ENCODE measurements at places on chromosomes 3 and 15. TPM values are rescaled to one million over a fixed set of nuclear protein-coding genes. Genes with fewer than 3 reads are reported as not detected.

LDHAL6B gene
- polyA plus RNA-seq, result not detected

PLAAT1 gene
- polyA plus RNA-seq, result 1.9 TPM

CYP1A2 gene
- not detected for polyA plus RNA-seq

FRG2C gene
- not detected for polyA plus RNA-seq

GNAT1 gene
- polyA plus RNA-seq, result not detected

SEMA7A gene
- 98.6 TPM for polyA plus RNA-seq

PARP3 gene
- polyA plus RNA-seq, result 9.8 TPM

ICE2 gene
- polyA plus RNA-seq, result 32.1 TPM

GOLGA6D gene
- polyA plus RNA-seq, result 0.02 TPM

CELF6 gene
- 3.2 TPM for polyA plus RNA-seq

RAB43 gene
- polyA plus RNA-seq, result 0.88 TPM

RARRES1 gene
- polyA plus RNA-seq, result 33.8 TPM

SLC24A5 gene
- polyA plus RNA-seq, result not detected

PP2D1 gene
- not detected for polyA plus RNA-seq

RTP1 gene
- polyA plus RNA-seq, result not detected

HRG gene
- not detected for polyA plus RNA-seq

NR2E3 gene
- polyA plus RNA-seq, result 0.04 TPM

RASGRP1 gene
- 0.13 TPM for polyA plus RNA-seq

GABRR3 gene
- polyA plus RNA-seq, result not detected

GHSR gene
- not detected for polyA plus RNA-seq

ZIC4 gene
- polyA plus RNA-seq, result not detected

GABRA5 gene
- not detected for polyA plus RNA-seq

BLM gene
- 1.3 TPM for polyA plus RNA-seq

MAP6D1 gene
- 0.47 TPM for polyA plus RNA-seq

CLDN16 gene
- polyA plus RNA-seq, result 0.06 TPM

CBLB gene
- polyA plus RNA-seq, result 51.8 TPM

ERICH6 gene
- not detected for polyA plus RNA-seq

NUSAP1 gene
- 14.8 TPM for polyA plus RNA-seq

UCN2 gene
- polyA plus RNA-seq, result 0.18 TPM

NAALADL2 gene
- 2.3 TPM for polyA plus RNA-seq

SOX14 gene
- polyA plus RNA-seq, result not detected

GAP43 gene
- 0.21 TPM for polyA plus RNA-seq

ROPN1 gene
- not detected for polyA plus RNA-seq

CPB1 gene
- polyA plus RNA-seq, result 0.11 TPM

SLC2A2 gene
- not detected for polyA plus RNA-seq

STRIT1 gene
- not detected for polyA plus RNA-seq

UROC1 gene
- 0.06 TPM for polyA plus RNA-seq

MRPS25 gene
- 33.9 TPM for polyA plus RNA-seq

GOLGA8K gene
- 0.12 TPM for polyA plus RNA-seq

ACAD9 gene
- polyA plus RNA-seq, result 21.8 TPM

ATP13A5 gene
- polyA plus RNA-seq, result 0.07 TPM

CMTM7 gene
- polyA plus RNA-seq, result 20.3 TPM

BCHE gene
- polyA plus RNA-seq, result 23.1 TPM

SYNPR gene
- polyA plus RNA-seq, result not detected

TTLL13 gene
- 0.33 TPM for polyA plus RNA-seq

PTX3 gene
- 3.0 TPM for polyA plus RNA-seq

GOLGA6L10 gene
- polyA plus RNA-seq, result 2.1 TPM

EPHA6 gene
- polyA plus RNA-seq, result 2.5 TPM

SLC22A14 gene
- 0.55 TPM for polyA plus RNA-seq
